HuH-7.5 (cell line): ENCODE measurements at places on chromosomes 12 and 14.

DNA sequence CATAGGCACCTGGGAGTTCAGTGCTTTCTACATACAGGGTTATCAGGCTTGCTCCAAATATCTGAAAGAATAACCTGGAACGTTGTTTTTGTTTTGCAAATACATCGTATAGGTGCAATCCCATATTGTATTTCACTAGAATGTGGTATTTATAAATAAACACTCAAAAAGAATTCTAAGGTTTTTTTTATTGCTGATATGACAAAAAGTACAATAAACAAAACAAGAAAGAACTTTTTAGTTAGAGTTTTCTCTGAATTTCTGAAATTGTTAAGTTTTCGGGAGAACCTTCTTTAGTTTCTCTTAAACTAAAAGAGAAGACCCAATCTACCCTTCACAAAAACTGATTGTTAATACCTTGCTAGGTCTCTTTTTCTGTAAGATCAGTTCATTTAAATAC is 225.8 kb downstream of the CCDC59 start:
- no peak for DNase-seq

GRCh38 chr12:121513464-121514183 is 67.2 kb downstream of the KDM2B start:
- DNase-seq, result peak; percentile 68

- no peak for DNase-seq
Observed at GRCh38 chr12:54146506-54147145, 42.2 kb downstream of the SMUG1 start.

DNA sequence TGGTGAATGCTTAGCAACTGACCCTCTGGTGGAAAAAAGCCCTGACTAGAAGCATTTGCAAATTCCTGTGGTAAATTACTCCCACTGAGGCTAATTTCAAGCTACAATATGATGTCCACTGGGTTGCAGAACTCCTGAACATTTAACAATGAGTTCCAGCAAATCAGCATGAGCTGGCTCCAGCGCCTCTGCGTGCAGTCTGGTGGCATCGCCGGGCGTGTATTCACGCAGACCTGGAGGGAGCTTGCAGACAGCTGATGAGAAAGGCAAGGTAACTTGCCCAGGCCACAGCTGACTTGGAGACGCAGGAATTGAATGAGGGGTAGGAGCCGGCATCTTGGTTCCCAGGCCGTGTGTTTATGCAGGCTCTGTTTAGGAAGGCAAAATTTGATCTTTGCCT is 45.1 kb upstream of the KCNA1 start:
- no peak for DNase-seq
